Urinary bladder (tissue), 4 donors: ENCODE measurements at places on chromosomes 16 and 17. TPM values are rescaled to one million over a fixed set of nuclear protein-coding genes. Genes with fewer than 3 reads are reported as not detected.

DNA sequence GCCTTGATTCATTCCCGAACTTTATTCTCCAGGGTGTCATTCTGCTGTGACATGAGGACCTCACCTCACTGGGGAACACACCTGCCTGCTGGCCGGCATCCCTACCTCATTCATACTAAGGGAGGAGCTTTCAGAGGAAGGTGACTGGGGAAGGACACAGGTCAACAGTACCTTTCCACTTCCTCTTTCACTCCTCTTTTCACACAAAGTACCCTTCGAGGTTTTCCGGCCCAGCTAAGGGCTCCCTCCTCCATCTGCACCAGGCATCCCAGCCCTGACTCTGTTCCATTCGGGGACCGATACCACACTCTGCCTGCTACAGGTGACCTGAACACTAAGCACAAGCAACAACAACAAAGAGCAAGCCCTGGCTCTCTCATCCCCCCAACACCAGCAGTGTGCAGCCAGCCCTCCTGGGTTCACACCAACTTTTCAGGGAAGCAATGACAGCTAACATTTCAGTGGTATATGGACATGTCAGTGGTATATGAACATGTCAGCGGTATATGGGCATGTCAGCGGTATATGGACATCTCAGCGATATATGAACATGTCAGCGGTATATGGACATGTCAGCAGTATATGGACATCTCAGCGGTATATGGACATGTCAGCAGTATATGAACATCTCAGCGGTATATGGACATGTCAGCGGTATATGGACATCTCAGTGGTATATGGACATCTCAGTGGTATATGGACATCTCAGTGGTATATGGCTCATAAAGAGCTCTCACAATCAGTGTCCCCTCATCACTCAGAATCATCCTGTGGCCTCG, 16.0 kb downstream of the TRIM25 start:
- no peak for DNase-seq

GRCh38 chr16:28924399-28924761, 658 bp downstream of the RABEP2 start:
- DNase-seq: no peak

GRCh38 chr17:54784305-54784704, 116.3 kb upstream of the TOM1L1 start:
- DNase-seq: no peak

- DNase-seq: no peak
These were observed 140.3 kb downstream of the CCT6B start for GRCh38 chr17:34820922-34821321.

GRCh38 chr16:21597561-21598030, 1.8 kb upstream of the METTL9 start:
- no peak for DNase-seq

TBC1D3K gene
- not detected for polyA plus RNA-seq

DNA sequence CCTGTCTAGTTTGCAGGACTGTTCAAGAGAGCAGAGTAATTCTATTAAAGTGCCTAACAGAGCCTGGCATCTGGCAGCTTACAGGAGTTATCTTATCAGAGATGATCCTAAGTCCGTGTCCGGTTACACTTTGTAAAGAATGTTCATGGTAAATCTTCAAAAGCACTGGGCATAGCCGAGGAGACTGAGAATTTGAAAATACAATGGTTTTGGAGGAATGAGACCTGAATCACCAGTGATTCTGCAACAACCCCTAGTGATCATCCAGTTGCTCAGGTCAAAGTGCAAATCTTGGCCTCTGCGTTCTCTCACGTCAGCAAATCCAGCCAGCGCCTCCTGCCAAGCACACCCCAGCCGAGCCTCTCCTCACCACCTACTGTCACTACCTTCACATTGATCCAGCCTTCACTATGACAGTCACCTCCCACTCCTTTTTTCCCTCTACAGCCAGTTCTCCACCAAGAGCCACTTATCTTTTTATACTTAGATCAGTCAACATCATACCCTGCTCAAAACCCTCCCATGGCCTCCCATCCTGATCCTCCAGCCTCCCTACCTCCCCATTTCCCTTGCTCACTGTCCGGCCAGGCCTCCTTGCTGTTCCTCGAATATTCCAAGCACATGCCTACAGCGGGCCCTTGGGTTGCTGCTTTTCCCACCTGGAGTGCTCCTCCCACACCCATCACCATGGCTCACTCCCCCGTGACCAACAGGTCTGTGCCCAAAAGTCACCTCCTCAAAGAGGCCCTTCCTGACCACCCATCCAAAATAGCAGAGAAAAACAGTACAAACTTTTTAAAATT, 57.4 kb upstream of the ERN1 start:
- DNase-seq: no peak

DNA sequence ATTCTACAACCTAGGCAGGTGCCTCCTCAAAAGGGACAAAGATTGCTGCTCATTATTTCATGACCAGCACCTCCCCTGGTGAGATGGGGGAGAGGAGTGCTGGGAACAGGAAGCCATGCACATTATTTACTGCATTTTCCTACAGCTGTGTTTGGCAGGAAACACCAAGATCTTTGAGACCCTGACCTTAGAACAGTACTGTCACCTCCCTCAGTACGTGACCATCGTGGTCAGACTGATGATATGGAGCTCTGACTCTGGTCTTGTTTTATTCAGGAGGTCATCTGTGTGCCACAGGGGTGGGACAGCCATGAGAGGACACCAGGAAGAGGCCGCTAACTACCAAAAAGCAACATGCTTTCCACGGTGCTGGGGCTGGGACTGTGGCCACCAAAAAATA, 37.4 kb downstream of the USP22 start:
- DNase-seq: no peak

- no peak for DNase-seq
These were observed 61.1 kb downstream of the SIAH1 start for GRCh38 chr16:48323783-48324775.

DNA sequence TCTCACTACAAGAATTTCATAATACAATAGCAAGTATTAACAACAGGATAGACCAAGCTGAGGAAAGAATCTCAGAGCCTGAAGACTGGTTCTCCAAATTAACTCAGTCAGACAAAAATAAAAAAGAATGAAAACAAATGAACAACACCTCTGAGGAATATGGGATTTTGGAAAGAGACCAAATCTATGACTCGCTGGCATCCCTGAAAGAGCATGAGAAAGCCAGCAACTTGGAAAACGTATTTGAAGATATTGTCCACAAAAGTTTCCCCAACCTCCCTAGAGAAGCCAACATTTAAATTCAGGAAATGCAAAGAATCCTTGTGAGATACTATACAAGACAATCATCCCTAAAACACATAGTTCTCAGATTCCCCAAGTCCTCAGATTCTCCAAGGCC, 20.9 kb downstream of the NLRP1 start:
- no peak for DNase-seq

ASPHD1 gene
- polyA plus RNA-seq: 1.1 TPM

DNA sequence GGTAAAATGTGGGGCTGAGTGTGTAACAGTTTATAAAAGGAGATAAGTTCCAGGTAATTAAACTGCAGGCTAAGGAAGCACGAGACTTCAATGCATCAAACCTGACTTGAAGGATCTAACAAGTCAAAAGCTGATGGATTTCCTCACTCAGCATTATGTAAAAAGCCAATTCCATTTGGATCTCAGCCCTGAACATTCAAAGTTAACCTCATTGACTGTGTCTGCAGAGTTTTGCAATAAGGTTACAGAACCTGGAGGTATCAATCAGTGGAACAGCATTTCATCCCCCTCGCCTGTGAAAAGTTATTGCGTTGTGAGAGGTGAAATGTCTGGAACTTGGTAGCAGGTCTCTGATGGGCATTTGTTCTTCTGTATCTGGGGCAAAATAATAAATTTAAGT, 317.8 kb downstream of the GRIN2A start:
- no peak for DNase-seq

ASPA gene
- polyA plus RNA-seq: 2.8 TPM

DNA sequence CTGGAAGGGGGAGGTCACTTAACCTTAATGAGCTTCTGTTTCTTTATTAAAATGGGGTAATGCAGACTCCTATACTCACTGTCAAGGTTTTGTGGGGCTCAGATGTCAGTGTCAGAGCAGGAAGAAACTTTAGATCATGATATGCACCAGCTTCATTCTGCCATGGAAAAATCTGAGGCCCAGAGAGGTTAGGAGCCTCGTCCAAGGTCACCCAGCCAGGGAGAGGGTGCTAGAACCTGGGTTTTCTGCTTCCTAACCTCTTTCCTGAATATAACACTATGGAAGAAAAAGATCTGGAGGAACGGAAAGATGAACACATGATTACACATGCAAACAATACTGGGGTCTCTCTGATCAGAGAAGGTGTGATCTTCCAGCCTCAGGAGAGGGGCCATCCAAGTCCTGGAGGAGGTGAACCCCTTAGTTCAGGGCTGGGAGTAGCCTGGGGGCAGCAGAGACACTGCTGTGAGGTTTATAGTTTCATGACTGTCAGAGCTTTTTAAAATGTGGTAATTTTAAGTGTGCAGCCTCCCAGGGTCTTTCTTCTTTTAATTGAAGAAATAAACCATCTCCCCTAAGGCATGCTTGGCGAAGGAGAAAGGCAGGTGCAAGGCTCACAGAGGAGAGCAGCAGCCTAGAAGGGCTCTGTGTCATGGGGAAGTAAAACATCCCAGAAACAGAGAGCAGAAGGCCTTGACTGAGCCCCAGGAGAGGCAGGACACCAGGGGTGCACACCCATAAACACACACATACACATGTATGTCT, 10.2 kb upstream of the MEOX1 start:
- DNase-seq: no peak
